ENCODE measurements at places on chromosomes 5 and 9.

DNA sequence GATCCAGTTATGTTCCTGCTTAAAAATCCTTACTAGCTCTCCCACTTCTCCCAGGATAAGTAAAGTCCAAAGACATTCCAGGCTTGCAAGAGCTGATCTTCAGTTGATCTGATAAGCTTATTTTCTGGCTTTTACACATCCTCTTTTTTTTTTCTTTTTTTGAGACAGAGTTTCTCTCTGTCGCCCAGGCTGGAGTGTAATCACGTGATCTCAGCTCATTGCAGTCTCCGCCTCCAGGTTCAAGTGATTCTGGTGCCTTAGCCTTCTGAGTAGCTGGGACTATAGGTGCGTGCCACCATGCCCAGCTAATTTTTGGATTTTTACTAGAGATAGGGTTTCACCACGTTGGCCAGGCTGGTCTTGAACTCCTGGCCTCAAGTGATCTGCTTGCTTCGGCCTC lies 37.3 kb upstream of the PTPN3 start:
- no peak for DNase-seq

- DNase-seq: no peak
Observed at GRCh38 chr5:16935231-16936149, 598 bp downstream of the MYO10 start.

- DNase-seq: no peak
Observed at GRCh38 chr9:127753622-127754021, 18.5 kb upstream of the TOR2A start.

- DNase-seq: no peak
Observed at GRCh38 chr9:137297966-137298365, 4.1 kb downstream of the NRARP start.

- no peak for DNase-seq
Observed at GRCh38 chr9:136311051-136312008, 7.4 kb upstream of the CCDC187 start.

DNA sequence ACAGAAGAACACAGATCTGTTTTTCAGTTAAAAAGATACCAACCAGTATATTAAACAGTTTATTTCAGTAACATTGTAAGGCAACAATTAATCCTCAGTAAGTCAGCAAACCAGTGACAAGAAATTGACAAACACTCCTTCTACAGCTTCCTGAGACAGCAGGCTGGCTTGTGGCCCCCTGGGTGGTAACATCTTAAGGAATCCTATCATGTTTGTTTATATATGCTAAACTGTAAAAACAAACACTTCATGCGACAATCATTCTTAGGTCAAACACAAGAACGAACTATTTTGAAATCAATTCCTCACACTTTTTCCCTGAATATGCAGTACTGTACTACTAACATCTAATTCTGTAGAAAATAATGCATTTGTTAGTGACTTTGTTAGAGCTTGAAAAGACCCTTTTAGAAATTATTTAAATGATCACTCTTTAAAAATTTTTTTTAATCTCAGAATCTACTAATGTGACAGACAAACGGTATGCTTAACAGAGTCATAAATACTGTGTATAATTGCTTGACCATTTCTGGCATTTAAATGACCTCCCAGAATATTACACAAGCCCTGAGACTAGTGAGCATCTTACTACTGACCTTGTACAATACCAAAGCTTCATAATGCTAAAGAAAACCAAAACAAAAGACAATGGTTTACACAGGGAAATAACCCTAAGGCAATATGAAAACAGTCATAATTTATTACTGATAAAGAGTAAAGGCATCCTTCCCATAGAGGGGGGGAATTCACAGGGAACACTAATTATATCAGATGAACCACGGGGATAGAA lies 48.2 kb downstream of the ERMP1 start:
- DNase-seq: no peak

GRCh38 chr5:22250528-22250927 lies 602.6 kb downstream of the CDH12 start:
- DNase-seq: no peak

GRCh38 chr9:6382681-6383080 lies 30.3 kb upstream of the UHRF2 start:
- DNase-seq: no peak

- no peak for DNase-seq
Observed at GRCh38 chr5:123868267-123868666, 356.3 kb downstream of the CSNK1G3 start.
